ENCODE measurements at places on chromosomes 11 and 22.

DNA sequence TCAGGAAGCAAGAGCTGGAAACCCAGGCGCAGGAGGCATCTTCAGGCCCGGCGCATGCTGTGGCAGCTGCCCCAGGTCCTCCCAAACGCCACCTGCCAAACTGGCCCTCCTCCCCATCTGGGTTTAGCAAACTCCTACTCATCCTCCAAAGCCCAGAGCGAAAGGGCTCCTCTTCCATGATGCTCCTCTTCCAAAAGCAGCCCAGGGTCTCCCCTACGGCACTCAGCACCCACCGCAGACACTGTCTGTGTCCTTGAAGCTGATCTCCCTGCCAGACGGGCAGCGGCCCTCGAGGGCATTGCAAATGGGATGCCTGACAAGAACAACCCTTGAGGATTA is 25.9 kb downstream of the CDKN1C start:
- DNase-seq, result no peak

DNA sequence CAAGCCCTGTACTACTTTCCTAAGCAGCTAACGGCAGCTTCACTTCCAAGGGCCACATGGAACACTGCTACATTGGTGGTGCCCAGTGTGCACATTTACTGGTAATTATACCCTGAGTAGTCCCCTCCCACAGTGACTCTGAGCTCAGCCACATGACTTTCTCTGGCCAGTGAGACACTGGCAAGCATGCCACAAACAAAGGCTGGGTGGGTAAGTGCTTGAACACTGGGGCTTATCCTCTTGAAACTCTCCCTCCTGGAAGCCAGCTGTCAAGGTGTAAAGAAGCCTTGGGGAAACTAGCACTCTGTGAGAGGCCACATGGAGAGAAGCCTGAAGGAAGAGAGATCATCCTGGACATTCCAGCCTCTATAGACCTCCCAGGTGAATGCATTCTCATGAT is 54.4 kb upstream of the DRD2 start:
- DNase-seq, result no peak

DNA sequence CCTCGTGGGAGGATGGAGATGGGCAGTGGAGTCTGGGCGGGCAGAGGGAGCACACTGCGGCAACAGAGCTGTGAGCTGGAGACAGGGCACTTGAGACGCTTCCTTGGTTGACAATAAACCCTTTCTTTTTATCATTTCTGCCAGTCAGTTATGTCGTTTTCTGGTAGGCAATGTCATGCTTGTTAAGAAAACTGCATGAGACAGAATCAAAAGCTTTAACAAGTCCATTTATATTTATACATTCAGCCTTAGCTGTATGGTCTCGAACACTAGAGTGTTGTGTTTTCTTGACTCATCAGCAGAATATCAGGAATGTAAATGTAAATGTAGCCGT is 31.9 kb downstream of the PPFIA1 start:
- no peak for DNase-seq

DNA sequence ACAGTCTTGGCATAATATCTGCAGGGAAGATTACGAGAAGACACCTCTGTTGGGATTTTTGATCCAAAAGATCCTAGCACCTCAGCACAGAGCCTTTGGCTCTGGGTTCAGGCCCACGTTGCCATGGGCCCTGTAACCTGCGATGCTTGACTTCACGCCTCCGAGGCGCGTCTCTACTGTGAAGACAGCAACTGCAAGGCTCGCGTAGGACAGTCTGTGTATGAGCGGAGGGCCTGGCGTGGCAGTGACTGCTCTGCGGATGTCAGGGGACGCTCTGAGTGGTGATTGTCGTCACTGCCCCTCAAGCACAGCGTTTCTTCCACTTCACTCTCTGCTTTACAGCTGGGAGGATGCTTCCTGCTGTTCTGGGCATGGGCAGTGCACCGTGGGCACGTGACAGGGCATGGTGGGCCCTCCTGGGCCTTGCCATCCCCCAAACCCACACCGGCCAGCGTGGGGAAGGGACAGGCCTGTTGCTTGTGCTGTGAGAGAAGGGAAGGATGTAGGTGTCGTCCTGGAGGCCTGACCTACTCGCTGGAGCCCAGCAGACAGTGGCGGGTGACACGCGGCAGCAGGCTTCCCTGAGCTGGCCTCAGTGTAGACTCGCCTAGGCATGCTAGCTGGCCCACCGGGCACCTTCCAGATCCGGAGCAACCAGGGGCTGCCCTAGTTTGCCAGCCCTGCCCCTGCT is 26.5 kb downstream of the GLB1L2 start:
- DNase-seq, result no peak

DNA sequence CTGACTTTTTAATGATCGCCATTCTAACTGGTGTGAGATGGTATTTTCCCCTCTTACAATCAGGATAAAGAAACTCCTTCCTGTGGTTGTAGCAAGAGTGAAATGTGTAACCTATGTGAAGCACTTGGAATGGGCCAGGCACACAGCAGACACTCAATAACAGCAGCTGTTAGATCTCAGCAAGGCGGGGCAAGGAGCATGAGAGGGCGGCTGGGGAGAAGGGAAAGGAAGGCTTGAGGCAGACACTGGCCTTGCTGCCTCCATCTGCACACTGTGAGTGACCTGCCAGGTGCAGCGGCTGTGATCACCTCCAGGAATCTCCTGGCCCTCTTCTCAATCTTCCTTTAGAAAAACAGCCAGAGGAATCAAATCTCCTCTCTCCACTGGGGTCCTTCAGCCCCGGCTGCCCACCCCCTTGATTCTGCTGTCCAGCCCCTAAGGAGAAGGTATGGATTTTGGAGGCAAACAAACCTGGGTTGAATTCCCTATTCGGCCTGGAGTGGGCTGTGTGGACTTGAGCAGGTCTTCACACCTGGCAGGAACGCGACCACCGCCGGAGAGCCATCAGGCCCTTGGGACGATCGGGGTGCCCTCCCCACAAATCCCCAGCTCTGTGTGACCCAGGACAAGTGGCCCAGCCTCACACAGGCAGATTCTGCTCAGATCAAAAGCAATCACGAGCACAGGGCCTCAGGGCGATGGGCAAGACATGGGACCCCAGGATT is 49.0 kb downstream of the RPUSD4 start:
- DNase-seq, result no peak

DNA sequence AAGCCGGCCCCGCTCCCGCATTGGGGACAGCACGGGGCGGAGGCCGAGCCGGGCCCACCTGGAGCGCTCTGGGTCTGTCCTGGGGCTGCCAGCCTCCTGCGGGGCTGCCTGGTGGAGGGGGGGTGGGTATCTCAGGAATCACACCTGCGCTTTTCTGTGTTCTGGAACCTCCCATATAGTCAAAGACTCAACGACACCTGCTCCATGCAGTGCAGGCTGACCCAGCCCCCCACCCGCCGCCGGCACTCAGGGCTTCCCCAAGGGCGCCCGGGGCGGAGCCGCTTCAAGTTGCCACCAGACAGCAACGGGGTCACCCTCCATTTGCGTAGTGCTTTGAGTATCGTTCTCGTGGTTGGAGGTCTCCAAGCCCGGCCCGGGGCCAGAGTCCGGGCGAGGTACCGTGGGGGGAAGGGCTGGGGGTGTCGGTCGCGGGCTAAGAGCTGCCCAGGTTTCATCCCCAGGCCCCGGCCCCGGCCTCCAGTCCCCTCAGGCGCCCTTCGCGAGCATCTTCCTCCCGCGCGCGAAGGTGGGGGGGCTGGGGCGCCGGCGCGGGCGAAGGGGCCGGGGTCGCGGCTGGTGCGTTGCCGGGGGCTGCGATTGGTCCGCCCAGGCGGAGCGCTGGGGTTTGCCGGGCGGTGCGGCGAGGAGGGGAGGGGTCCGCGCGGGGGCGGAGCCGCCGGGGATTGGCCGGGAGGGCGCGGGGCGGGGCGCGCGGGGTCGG is 6.6 kb downstream of the TSPAN4 start:
- DNase-seq, result peak; percentile 51

DNA sequence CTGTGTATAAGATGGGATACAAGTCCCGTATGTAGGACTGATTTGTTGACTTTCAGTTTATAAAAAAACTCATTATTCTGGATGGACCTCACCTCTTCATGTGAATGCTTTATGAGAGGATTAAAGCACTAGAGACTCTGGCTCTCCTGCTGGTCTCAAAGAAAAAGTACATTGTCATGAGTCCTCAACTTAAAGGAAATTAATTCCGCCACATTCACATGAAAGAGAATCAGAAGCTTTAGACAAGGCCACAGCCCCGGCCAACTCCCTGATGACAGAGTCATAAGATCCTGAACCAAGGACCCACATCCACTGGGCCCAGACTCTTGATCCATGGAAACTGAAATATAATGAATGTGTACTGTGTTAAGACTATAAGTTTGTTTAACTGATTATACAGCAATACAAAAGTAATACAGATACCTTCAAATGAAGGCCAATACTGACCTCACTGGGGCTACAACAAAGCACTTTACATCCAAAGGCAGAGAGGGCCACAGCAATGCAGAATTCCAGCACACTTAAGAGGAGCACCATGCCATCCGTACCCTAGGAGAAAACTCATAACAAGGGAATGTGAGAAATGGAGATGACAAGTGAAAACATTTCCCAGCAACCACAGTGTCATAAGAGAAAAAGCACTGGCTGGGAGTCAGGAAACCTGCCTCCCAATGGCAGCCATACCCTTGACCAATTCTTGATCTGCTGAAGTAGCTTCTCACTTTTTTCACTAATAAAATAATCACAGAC is 25.4 kb upstream of the MS4A6A start:
- DNase-seq, result no peak

DNA sequence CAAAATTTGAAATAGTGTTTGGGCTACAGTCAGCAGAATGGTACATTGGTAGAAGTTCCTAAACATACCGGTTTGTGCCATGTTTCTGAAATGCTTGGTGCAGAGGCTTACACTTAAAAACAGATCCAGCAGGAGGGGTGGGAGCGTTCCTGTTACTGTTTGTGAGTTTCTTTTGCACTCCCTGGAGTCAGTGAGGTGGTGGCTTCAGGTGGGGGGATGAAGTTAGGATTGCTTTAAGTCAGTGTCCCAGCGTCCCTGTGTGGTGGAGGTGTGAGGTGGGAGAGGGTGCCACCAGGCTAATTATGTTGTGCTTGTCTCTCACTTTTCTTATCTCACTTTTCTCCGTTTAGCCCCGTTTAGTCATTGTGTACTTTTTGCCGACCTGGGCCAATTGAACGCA is 9.7 kb downstream of the TNRC6B start:
- DNase-seq, result no peak

DNA sequence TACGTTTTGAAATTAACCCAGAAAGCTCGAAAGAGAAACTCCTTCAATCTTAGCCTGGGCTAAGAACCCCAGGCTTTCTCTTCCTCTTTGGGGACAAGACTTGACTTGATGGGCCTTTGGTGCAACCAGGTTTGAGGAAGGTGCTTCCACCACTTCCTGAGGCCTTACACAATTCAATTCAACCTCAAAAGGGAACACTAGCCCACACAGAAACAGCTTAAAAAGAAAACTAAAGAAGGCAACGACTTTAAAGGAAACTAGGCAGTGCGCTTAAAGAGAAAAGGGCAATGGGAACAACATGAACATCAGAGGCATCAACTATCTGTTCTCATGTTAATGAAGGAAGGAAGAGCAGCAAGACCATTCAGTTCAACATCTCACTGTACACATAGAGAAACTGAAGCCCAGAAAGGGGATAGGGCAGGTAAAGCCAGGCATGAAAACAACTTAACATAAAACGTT is 24.8 kb downstream of the PAK1 start:
- no peak for DNase-seq

DNA sequence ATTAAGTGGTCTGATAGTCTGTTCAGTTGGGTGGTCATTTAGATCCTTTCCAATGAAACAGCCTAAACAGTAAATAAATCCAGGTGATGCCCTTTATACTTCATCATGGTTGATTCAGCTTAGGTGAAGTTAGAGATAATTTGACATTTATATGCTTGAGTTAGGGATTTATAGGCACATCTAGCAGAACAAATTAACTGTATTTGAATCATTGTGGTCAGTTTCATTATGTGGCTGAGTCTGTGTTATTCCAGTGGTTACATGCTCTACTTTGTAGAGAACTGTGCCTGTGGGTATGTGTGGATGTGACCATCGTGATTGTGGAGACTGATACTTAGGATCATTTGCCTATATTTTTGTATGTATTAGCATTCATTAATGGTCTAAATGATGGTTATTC is 194.6 kb downstream of the DDX10 start:
- DNase-seq, result no peak

DNA sequence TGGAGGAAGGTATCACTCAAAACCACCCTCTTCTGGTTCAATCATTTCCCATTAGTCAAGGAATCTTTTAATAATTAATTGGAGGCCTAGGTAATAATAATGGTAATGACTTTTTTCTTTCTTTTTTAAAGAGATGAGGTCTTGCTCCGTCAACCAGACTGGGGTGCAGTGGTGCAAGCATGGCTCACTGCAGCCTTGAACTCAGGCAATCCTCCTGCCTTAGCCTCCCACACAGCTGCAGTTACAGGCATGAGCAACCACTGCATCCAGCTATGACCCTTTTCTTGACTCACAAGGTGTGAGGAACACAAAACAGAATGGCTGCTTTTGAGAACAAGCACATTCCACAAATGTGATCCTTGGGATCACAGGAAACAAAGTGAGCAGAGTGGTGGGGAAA is 3.6 kb downstream of the POLDIP3 start:
- DNase-seq, result no peak

DNA sequence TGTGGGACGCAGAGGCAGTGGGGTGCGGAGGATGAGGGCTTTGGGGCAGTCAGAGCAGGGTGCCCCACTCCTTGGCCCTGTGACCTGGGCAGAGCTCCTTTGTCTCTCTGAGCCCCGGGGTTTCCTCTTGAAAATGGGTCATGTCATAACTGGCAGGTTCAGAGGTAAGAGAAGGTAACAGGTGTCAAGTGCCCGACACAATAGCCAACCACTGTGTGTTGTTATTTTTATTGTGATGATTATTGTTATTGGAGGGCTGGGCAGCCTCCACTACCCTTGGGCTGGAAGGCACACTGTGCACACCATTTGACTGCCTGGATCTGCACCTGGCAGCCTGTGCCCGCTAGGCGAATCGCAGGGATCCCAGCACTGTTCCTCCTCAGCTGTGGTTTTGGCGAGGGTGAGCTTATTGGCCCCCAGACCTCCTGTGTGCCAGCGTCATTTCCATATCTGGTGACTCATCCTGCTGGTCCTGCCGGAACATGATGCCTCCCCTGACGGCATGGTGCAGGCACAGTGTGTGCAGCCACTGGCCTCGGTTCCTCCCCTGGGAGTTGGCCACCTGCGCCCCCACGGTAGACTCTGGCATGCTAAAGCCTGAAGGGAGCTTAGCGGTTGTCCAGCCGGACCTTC is 15.4 kb upstream of the SOX10 start:
- no peak for DNase-seq

- no peak for DNase-seq
Measured at GRCh38 chr11:128929468-128929867, 13.2 kb downstream of the TP53AIP1 start.

DNA sequence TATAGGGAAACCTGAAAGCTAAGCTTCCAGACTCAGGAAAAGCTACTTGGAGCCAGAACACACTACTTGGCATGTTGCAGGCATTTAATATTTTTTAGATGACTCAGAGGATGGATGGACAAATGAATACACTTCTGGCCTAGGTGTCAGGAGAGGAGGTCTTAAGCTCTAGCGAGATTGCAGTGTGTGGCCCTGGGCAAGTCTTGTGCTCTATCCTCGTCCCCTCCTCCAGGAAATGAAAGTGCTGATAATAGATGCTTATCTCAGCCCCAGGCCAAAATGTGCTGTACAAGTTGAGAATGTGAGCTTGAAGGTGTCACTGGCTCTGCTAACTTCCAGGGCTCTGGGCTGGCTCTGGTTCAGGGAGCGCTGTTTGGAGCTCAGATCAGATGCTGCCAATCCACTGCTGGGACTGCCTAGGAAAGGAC is 136.3 kb downstream of the PKNOX2 start:
- no peak for DNase-seq

All from stimulated activated CD4-positive, alpha-beta T cell treated with anti-CD3 and anti-CD28 coated beads, Interleukin-1b, Interleukin-23, amount 100 ng/mL, for 4 hours (primary cell).